NAMALWA (cell line): ENCODE measurements at places on chromosomes 1 and 21.

DNA sequence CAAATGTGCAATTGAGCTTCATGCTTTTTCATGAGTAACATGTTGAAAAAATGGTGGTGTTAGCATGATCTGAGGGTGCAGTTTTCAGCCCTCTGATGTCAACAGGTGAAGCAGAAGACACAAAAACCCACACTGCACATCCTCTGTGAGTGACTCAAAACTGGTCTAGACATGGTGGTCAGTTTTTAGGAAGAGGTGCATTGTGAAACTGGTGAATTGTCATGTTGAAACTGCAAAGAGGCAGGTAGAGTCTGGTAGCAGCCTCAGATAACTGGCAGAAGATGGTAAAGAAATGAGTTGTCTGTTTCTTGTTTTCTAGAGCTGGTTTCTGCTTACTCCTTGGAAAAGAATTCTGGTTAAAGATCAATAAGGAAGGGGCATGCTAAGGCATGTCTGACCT lies 97.3 kb upstream of the HMCN1 start:
- DNase-seq: no peak

- no peak for DNase-seq
Measured at GRCh38 chr21:36005879-36006400, 54.4 kb downstream of the SETD4 start.

- no peak for DNase-seq
Measured at GRCh38 chr1:199508653-199509052, 518.9 kb upstream of the NR5A2 start.

DNA sequence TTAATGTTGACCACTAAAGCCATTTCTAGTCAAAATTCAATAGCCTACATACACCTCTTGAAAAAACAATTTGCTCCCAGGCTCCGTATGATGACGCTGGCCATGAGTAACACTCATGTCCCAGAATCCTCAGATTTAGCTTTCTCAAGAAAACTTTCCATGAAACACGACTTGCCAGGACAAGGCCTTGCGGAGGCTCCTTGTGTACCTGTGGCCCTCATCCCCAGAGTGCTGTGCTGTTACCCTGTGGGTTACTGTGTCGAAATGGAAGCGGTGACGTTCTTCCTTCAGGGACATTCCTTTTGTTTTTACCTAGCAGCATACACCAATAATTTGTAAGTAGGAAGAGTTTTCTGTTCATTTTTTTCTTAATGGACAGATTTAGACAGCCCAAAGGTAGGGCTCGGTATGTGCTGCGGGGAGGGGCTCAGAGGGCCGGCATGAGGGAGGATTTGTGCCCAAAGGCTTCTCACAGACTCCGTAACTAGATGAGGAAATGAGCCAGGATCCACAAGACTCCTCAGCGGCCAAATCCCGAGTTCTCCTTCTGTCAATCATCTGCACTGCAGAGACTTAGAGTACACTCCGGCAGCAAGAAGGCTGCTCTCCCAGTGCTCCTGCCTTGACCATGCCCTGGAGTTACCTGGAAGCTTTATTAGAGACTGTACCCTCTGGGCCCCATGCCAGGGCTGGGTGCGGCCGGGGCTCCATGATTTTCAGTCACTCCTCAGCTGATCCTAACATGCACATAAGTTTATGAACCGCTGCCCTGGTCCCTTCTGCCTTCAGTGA lies 17.8 kb downstream of the GNG12 start:
- DNase-seq: no peak

DNA sequence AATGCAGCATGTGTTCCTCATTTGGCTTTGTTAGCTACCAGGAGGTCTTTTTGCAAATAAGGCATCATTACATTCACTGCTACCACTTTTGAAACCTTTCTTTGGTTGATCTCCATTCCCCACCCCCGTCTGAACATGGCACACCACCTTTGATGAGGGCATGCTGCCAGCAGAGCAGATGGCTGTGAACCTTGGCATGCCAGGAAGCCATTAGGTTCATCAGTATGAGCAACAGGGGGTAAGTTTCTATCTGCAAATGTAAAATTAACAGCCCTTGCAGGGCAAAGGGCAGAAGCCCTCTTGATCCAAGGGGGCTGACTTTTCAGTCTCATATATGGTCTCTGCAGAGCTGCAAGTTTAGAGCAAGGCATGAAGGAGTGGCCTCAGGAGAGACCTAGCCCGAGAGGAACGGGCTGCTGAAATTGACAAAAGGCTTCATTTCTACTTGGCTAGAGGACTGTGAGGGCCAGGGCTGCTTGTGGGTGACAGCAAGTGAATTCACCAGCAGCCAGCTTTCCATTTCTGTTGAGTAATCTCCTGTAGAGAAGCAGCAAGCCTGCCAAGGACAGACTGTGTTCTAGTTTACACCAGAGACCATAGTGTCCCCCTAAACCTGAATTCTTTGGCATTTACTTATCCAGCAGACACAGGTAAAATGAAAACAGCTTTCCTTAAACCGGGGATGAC lies 127.9 kb downstream of the ZNF326 start:
- DNase-seq: no peak

GRCh38 chr1:13607002-13607401 lies 23.4 kb downstream of the PDPN start:
- no peak for DNase-seq

DNA sequence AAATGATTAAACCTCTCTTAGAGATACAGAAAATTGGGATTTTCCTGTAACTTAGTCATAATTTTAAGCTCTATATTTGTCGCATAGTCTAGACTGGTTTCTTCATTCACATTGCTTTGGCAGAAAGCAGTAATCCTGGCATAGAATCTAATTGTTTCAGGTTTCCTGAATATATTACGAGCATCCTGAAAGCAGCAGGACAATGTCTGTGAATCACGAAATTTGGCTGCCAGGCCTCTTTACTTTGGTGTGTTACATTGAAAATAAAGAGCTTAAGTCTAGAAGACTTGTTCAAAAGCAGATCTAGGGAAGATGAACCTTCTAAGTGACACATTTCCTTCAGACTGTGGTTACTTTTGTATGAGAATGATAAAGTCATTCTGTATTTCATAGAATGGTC lies 72.2 kb downstream of the TDRD5 start:
- no peak for DNase-seq
